NCI-H2227 treated with DMSO at 0.1 percent for 48 hours (cell line): ENCODE measurements at places on chromosomes 2 and 18.
A peak's percentile ranks its signal among the peaks of the same experiment; 100 is the strongest.

GRCh38 chr18:58533766-58534165, 95.1 kb downstream of the ALPK2 start:
- DNase-seq: no peak

GRCh38 chr18:3151399-3152264, 68.1 kb downstream of the MYOM1 start:
- DNase-seq: peak; percentile 28

DNA sequence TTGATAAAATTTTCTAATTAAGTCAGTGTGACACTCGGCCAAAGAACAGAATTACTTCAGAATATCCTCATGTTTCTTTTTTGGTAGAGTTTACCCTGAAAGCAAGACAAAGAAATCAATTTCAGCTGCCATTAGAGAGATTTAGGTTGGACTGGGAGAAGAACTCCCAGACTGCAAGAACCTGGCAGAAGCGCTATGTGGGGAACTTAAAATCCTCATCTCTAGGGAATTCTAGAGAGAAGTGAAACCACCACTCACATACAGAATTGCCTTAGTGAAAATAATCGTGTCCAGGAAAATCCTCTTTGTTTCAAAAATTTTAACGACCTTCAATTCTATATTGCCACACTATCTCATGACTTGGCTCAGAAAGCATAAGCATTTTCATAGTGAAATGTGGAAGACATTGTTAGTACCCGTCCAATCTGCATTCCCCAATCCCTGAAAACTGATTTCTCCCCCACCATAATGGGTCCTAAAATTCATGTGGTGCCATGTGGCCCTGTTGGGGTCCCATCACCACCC, 297.3 kb upstream of the MEIS1 start:
- DNase-seq: no peak

GRCh38 chr2:75607400-75607798, 39.2 kb upstream of the MRPL19 start:
- no peak for DNase-seq

GRCh38 chr2:119719261-119719627, 40.2 kb downstream of the TMEM177 start:
- DNase-seq: no peak

- DNase-seq: no peak
These were observed 142.5 kb downstream of the NCK2 start for GRCh38 chr2:105887256-105887655.

- DNase-seq: no peak
These were observed 3.1 kb downstream of the NFE2L2 start for GRCh38 chr2:177261116-177262060.

DNA sequence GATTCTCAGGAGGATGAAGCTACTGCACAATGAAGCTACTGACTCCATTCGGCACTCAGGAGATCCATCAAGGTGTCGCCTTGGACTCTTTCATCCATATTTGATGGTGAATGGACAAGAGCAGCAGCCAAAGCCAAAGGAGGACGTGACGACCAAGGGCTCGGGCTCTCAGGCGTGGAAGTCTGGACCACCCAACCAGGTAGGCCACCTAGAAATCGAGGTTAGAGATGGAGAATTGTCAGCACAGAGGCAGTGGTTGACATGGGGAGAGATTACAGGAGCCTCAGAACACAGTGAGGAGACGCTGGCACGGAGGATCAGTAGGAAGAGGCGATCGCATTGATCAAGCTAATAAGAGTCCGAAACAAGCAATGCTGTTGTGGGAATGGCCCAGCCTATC, 240.5 kb upstream of the ID2 start:
- DNase-seq: no peak

DNA sequence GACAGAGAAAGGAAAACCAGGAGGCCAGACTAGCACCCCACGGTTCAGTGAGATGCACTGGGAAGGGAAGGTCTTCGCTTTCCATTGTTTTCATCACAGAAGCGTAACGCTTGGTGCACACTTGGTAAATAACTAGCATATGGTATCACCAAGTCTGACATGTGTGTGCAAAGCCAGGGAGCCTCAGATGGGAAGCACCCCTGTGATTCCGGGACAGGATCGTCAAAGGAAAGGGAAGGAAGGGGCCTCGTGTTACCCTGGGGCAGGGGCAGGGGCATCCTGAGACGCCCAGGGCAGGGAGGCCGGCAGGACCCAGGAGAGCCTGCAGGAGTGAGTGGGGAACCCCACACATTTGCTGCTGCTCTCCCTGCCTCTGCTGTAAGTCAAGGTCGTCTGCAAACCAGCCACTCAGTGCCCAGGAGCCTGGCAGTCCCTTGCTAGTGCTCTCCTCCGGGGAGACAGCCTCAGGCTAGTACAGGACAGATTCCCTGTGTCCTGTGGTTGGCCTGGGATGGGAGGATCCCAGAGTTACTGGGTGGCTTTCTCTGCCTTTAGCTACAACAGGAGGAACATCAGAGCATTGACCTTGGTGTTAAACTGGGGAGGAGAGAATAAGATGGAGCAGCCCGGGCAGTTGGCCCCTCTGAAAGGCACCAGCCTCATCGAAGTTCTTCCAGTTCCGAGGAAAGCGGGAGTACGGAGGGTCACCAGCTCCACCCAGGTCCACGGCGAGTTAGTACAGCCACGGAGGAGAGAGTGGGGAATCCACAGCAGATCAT, 192.5 kb downstream of the NDUFA10 start:
- DNase-seq: no peak
